CD4-positive, alpha-beta memory T cell (primary cell): ENCODE measurements at places on chromosomes 2 and 18. TPM values are rescaled to one million over a fixed set of nuclear protein-coding genes. Genes with fewer than 3 reads are reported as not detected.

GRCh38 chr2:158407031-158407430, 49.5 kb downstream of the CCDC148 start:
- DNase-seq: no peak

MOGAT1 gene
- not detected for total RNA-seq

DNA sequence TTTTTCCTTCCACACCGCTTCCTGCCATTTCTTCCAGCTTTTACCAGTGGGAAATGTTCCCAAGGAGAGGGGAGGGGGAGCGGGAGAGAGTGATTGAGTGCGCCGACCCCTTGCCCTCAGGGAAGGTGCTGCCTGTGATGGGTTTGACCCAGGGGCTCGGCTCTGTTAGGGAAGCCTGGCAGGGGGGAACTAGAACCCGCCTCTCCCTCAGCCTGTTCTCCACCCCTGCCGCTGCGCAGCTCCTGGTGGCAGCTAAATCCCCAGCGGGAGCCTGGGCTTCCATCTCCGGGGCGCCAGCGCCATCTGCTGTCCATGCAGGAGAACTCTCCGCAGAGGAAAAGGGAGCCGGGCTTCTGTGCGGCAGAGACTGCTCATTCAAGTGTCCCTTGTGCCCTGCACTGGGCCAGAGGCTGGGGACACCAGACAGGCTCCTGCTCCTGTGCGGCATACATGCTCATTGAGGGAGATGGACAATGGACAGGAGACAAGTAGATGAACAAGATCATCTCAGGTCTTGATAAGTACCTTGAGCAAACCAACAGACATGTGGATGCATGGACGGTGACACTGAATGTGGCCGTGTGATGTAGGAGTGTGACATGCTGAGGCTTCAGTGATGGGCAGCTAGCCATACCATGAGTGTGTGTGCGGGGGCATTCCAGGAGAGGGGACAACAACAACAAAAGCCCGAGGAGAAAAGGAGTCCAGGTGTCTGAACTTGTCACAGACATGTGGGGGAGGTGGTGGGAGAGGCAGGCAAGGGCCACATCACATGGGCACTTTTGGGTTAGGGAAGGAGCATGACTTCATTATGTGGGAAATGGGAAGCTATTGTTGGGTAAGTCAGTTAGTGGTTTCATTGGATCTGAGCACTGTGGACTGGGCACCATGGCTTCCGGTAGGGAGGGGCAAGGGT, 13.3 kb downstream of the CHPF start:
- peak; percentile 81 for DNase-seq

- no peak for DNase-seq
These were observed 1132.8 kb downstream of the LRP1B start for GRCh38 chr2:140998017-140998416.

PMAIP1 gene
- total RNA-seq: 8.8 TPM

- DNase-seq: no peak
These were observed 96.8 kb downstream of the ADD2 start for GRCh38 chr2:70671092-70671675.

TSPYL6 gene
- total RNA-seq: not detected

DNA sequence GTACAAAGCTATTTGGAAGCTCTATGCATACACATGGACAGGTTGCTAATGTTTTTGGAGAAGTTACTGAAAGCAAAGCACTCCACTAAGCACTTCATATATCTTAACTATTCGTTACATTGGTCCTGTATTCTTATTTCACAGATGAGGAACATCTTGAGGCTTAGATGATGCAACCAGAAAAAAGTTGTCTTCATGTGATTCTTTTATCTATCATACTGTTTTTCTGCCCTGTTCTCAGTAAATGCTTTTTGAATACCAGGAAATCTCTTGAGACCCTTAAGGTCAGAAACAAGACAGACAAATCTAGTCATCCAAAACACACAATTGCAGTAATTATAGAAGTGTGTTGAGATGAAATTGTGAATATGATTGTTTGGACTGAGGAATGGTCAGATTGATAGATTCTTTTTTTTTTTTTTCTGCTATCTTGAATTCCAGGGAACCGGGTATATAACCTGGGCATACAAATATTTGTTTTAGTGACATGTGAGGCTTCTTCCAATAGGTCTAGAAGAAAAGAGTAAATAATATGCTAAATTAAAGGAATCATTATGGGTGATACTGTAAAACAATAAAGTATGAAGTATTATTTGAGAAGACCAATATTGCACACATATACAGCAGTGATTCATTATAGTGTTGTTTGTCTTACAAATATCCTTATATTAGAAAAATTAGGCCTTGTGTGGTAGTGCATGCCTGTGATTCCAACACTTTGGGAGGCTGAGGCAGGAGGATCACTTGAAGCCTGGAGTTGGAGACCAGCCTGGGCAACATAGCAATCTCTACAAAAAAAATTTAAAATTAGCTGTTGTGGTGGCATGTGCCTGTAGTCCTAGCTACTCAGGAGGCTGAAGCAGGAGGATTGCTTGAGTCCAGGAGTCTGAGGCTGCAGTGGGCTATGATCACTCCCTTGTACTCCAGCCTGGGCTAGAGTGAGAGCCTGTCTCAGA, 33.7 kb downstream of the EHBP1 start:
- DNase-seq: no peak

DNA sequence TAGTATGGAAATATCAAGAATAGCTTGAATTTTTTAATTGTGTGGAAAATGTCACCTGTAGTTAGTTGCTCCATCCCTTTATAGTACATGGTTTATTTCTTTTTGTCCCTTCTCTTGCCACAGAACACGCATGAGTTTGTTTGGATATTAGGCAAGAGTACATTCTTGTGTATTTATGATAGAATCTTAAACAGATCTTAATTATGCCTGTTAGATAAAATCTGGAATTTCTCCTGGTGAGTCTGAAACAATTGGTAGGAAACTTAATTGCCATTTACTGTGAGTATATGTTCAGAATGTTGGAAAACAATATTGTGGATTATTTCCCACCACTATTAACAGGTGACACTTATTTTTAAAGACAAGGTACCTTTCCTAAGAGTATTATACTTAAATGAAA, 30.2 kb upstream of the CABYR start:
- no peak for DNase-seq
